ENCODE measurements at places on chromosomes 2 and 18.

DNA sequence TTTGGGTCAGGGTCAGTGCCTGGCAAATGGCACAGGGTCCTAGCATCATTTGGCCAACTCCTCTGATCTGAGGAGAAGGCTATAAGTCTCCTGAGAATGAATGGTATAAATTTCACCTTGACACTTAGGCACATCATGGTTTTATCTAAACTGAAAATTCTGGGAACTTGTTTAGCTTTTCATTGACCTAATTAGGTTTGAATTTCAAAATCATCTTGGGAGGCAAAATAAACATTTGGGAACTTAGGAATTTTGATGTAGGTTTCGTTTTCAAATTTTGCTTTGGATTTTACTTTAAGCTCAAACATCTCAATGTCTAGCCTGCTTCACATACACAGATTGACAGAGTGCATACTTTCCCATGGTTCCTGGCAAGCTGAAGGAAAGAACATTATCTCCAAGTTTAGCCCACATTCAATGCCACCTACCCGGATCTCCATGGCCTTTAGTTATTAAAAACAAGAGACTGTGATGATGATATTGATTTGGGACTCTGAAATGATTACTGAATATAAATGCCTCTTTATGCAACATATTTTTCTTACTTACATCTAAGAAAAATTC lies 44.5 kb downstream of the MYOM1 start:
- no peak for DNase-seq

DNA sequence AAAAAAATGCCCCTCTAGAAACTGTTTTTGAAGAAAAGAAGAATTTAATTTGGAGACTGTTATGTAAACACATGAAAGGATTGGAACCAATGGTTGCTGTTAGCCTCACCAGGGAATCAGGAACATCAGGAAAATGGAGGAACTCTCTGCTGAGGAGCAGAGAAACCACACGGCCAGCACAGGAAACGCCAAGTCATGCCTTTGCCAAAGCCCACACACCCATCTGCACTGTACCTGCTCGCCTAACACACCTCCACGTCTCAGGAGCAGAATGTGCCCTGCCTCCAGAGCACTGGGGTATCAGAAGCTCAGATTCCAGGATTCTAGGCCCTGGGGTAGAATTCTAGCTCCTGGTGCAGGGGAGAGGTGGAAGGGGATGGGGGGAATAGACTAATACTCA lies 9.8 kb upstream of the SCYGR1 start:
- DNase-seq, result no peak

GRCh38 chr2:191152482-191153240 lies 1.9 kb upstream of the STAT4 start:
- no peak for DNase-seq

- no peak for DNase-seq
Observed at GRCh38 chr2:128646691-128647090, 328.0 kb upstream of the HS6ST1 start.

GRCh38 chr2:28821295-28821958 lies 10.8 kb downstream of the SPDYA start:
- DNase-seq, result peak; percentile 74

DNA sequence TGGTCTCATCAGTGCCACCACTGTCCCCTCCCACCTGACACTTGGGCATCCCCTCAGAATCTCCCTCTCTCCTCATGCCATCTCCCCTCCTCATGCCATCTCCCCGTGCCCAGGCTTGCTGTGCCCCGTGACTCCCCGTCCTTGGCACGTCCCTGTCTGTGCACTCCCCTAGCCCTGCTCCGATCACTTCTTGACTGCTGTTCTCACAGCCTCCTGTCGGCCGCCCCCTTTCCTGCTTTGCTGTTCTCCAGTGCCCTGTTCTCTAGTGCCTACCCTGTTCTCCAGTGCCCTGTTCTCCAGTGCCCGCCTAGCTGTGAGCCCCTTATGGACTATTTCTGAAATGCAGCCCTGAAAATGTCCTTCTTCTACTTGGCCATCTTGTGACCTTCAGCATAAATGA lies 253.8 kb downstream of the ALPK2 start:
- no peak for DNase-seq

- no peak for DNase-seq
Observed at GRCh38 chr18:10051877-10052631, 138.2 kb downstream of the VAPA start.

- no peak for DNase-seq
Observed at GRCh38 chr2:38737925-38738324, 13.2 kb downstream of the SRSF7 start.

DNA sequence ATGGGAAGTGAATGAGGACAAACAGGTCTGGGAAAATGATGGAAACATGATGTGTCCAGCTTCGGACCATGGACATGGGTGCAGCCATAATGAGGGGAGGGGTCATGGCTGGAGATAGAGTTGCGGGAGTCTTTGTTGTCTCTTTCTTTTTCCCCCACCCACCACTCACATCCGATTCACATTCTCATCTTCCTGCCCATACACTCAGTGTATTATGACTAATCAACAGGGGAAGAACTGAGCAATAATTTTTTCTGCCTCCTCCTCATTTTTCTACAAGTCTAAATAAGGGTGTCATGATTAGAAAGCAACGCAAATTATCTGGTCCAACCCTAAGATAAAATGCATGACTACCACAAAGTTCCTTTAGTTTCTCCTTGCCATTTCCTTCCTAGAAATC lies 5.7 kb upstream of the SERPINB2 start:
- no peak for DNase-seq

DNA sequence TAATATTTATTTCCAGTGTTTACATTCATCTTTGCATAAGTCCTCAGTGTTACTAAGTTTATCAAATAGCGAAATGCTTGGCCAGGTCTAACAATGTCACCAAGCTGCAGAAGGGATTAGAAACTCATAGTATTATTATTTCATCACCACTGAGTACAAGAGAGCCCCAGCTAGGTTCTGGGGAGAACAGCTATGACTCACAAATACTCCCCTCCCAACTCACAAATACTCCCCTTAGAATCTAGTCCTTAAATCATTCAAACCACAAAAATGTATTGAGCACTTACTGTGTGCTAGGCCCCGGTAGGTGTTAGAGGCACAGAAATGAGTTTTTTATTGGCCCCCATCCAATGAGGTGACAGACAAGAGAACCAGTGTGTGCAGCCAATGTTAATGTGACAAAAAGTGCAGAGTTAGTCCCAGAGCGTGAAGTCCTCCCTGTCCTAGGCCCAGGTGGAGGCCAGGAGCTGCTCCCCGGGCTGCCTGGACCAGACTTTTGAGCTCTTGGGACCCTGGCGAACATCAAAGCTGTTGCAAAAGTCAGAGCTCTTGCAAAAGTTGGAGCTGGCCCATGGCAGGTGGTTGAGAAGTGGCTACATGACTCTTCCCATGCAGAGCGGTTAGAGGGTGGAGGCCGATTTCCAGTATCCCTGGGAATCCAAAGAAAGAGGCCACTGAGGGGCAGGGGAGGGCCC lies 9.8 kb downstream of the STEAP3 start:
- DNase-seq, result no peak

DNA sequence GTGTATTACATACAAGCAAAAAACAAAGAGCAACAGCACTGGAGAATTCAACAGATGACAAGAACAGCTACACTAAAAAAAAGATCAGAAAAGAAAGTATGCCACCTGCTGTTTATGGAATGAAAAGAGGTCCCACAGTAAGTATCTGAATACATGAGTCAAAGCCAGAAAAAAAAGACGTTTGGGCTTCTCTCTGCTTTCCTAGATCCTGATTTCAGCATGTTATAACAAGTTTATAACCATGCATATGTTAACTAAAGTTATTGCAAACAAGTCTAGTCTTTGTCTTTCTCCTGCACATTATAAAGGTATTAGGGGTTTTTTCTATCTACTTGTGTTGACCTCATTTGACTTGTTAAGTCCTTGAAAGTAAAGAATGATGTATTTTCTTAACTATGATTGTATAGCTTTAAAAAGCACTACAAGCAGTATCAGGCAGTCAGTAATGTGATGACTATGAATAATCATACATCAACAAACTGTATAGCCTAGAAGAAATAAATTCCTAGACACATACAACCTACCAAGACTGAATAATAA lies 108.5 kb upstream of the COL5A2 start:
- DNase-seq, result no peak

- DNase-seq, result no peak
Observed at GRCh38 chr2:61993422-61994024, 88.0 kb downstream of the COMMD1 start.

All from stimulated activated CD4-positive, alpha-beta T cell treated with anti-CD3 and anti-CD28 coated beads, Interleukin-2, amount 100 ng/mL, for 24 hours (primary cell).